ENCODE measurements at places on chromosomes 3 and 15.
A peak's percentile ranks its signal among the peaks of the same experiment; 100 is the strongest.

DNA sequence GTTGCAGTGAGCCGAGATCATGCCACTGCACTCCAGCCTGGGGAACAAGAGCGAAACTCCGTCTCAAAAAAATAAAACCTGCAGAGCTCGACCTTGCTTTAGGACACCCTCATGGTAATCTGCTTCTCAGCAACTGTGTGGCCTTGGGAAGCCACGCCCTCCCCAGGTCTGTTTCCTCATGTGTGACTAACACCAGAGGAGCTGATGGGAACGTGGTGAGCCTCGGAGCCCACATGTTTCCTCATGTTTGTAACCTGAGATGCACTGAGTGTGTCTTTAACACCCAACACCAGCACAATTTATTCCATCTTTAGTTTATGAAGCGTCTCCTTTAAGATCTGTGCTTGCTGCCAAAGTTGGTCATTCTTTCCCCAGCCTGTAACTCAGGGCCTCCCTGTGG lies 142.8 kb downstream of the OCA2 start:
- no peak for DNase-seq

DNA sequence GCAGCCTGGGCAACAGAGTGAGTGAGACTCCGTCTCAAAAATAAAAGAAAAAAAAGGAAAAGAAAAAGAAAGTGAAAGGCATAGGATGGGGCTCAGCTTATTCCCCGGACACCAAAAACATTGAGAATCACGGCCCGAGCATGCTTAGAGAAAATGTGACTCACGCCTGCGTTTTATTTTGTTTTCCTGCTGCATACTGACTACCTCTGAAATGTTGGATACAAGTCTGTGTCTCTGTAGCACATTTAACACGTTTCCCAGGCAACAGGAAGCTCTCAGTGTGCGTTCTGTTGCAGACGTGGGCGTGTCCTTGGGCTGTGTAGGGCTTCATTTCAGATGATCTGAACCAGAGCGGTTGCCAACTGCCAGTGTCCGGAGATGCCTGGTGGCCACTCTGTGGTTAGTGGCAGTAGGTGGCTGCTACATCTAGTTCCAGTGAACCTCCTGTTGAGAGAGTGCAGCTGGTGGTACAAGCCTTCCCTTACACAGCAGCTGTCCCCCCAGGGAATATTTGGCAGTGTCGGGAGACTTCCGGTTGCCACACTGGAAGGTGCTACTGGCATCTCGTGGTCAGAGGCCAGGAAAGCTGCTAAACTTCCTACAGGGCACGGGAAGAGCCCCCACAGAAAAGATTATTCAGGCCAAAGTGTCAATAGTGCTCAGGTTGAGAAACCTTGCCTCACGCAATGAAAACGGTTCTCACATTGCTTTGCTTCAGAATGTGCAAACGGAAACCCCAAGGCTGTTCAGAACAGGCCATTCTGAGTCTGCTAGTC lies 3.0 kb downstream of the SLC51A start:
- peak; percentile 50 for DNase-seq

DNA sequence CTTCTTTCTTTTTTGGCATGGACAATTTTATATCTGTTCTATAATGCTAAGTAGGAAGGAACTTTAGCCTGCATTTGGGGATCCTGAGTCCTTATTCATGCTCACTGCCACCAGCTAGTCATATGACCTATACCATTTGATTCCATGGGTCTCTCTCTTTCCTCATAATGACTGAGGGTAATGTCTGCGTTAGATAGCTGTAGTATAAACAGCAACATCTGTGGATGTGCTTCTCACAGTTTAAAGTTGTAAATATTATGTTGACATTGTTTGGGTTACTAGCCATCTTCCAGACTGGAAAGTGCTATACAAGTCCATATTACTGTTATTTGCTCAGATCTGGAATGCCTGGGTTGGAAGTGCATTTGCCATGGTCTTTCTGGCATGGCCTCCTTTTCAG lies 274.9 kb upstream of the SEMA6D start:
- DNase-seq: no peak

GRCh38 chr3:144831955-144832716 lies 860.5 kb downstream of the DIPK2A start:
- no peak for DNase-seq

DNA sequence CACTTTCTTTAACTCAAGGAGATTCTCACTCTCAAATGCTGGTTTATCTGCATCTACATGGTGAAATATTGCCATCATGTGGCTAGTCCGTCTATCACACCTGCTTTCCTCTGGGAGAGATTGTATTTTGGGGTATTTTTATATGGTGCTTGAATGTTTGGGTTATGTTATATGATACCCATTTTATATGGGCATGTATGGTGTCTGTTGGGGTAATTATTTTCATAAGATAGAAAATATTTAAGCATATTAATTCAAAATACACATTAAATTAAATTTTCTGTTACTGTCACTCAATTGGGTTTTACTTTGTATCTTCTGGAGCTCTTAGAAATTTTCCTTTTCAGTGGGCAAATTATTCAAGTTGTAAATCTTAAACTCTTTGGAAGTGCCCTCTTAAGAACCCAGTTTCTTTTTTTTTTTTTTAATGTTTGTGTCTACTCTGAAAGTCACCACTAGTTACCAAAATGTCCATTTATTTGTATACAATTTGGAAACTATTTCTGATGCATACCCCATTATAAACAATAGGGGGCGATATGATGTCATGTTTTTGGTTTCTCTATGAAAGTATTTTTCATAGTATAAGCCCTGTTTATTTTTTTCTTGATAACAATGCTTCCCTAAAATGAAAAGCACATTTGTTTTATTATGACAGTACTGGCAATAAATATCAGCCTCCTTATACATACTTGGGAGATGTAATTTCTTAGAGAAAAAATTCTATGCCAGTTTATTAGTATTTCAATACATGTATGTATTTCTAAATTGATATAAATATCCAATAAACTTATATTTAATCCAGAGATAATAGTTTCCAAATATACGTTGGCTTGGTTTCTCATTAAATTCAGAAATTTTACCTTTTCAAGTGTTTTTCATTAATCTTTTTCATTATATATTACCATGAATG lies 36.1 kb upstream of the PLSCR5 start:
- DNase-seq: no peak

DNA sequence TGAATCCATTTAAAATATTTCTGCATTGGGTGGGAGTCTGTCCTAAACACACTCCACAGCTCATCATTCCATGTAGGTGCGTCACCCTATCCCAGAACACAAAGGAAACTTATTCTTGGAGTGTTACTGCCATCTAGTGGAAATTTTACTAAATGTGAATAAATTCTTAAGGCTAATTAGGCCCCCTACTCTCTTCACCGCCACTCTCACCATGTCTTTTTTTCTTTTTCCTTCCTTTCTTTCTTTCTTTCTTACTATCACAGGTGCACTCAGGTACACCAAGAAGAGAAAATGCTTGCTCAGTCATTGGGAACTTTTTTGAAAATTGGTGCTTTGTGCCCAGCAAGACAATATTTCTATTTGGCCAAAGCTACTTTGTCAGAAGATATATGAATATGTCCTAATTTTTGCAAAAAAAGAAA lies 26.4 kb upstream of the ATP8B4 start:
- DNase-seq: no peak

DNA sequence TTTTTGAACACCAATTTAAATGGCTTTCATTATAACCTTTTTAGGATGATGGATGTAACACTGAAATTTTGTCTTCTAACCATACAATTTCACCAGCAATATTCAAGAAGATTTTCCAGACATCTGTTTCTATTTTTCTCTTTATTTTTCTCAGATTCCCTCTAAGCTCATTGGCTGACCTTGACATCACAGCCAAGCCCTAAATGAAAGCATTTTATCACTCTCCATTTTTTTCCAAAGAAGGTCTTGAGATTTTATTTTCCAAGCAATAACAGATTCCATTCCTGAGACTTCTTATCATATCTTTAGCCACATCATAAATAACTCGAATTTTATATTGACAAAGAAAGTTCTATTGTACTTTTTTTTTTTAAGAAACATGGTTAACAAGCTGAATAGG lies 392.6 kb upstream of the THBS1 start:
- DNase-seq: no peak

DNA sequence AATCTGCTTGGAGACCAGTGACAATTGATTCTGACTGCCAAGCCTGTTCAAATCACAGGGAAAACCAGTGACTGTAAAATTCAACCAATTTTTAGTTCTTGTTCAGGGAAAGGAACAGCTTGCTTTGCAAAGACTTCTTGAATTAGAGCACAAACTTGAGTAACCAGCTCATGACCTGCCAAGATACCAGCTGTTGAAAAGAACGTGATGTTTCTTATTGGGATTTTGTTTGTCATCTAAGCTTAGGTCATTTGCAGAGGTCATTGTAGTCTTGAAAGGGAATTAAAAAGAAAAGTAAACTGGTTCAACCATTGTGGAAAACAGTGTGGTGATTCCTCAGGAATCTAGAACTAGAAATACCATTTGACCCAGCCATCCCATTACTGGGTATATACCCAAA lies 428.2 kb downstream of the GRM7 start:
- DNase-seq: no peak

- DNase-seq: no peak
Observed at GRCh38 chr3:51930439-51930838, 11.3 kb downstream of the RRP9 start.

DNA sequence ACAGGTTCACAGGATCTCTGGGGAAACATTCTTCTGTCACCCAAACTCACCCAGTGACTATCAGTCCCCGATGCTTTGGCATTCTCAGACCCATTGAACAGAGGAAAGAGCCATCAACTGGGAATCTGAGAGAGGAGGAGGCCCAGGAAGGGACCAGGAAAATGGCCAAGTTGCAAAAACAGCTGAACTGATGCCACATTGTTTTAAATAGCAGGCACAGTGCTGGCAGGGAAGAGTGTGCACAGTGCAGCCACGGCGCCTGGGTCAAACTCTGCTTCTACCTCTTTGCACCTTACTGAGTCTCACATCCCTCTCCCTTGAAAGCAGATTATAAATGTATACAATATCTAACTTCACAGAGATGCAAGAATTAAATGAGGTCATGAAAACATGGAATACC lies 66.4 kb downstream of the SRGAP3 start:
- DNase-seq: no peak

- DNase-seq: no peak
Observed at GRCh38 chr15:89790661-89791060, 14.5 kb downstream of the MESP2 start.

- no peak for DNase-seq
Observed at GRCh38 chr3:168476360-168476980, 380.7 kb upstream of the GOLIM4 start.

GRCh38 chr3:128435058-128435457 lies 31.6 kb downstream of the DNAJB8 start:
- DNase-seq: no peak

DNA sequence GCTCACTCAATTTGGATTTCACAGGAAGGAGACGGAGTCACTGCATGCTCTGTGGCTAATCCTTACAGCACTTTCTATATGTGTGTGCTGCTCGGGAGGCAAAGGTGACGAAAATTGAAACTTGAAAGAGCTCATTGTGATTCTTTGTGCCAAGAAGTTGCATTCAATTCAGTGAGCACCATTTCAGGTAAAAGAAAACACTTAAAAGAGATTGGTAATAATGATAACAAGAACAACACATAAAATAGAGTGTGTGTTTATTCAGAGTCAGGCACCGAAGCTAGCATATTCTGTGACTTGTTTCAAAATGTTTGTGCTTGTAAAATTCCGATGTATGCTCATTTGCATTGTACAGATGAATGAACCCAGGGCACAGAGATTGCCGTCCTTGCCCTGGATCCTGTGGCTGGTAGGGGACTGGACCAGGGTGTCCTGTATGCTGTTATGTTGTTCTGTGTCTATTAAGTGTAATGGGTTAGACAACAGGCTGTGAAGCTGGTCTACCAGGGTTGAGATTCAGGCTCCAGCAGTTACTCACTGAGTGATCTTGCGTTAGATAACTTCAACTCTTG lies 193.3 kb upstream of the PROK2 start:
- DNase-seq: no peak

DNA sequence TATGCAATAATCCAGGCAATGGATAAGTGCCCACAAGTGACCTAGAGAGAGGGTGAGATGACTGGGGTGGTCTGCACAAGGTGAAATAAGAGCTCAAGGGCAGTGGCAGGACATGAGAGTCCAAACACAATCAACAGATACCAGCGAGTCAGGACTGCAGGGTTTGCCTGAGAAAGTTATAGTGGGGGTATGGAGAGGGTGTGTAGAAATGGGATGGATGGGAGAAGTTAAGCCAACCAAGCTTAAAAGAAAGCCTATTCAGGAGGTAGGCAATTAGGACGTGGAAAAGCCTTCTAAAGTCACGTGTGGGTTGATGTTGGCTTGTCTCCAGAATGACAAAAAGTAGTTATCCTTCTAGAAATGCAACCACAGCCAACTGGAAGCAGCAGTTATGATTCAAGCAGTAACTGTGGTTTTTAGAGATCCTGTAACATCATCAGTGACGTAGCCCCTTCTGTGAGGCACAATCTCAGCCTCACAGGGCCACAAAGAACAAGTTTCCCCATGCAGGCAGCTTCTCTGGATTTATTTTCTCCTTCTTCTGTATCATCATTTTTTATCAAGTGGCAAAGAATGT lies 56.1 kb downstream of the FAM174B start:
- DNase-seq: no peak

DNA sequence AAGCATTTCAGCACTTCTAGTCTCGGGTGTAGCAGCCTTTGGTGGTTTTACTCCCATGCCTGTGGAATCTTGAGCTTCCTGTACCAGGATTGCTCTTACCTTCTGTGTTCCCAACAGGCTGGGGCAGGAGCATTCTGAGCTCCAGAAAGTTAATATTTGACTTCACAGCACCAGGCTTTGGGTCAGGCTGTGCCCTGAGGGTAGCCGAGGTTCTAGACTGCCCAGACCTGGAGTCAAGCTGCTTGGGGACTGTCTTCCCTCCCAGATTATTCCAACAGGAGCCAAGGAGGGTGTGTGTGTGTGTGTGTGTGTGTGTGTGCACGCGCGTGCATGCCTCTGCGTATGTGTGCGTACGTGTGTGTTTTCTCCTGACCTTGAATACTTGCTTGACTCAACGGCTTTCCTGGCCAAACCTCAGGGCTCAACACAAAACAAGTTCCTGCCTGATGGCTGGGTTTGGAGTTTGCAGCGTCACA lies 94.8 kb downstream of the FLNB start:
- DNase-seq: no peak

DNA sequence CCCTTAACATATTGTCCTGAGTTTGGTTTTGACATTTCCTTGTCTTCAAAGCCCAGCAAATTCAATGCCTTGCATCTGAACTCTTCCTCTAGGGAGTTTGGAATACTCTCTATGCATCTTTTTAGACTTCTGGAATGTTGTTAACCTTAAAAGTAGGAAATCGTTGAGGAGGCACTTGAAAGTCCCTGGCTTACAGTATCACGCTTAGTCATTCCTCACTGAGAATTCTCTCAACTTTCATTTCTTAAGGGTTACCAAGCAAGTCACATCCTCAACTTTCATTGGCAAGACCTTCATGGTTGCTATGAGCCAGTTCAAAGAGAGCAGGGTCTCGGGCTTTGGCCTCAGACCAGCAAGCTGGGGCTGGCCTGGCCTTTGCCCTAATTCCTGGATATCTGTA lies 89.9 kb downstream of the ASB7 start:
- no peak for DNase-seq

- DNase-seq: no peak
Observed at GRCh38 chr15:35080226-35080625, 4.9 kb downstream of the NANOGP8 start.

Data from activated T-cell treated with anti-CD3 and anti-CD28 coated beads for 1 hour (primary cell).